DMS153 (cell line): ENCODE measurements at places on chromosomes 13 and 19.

DNA sequence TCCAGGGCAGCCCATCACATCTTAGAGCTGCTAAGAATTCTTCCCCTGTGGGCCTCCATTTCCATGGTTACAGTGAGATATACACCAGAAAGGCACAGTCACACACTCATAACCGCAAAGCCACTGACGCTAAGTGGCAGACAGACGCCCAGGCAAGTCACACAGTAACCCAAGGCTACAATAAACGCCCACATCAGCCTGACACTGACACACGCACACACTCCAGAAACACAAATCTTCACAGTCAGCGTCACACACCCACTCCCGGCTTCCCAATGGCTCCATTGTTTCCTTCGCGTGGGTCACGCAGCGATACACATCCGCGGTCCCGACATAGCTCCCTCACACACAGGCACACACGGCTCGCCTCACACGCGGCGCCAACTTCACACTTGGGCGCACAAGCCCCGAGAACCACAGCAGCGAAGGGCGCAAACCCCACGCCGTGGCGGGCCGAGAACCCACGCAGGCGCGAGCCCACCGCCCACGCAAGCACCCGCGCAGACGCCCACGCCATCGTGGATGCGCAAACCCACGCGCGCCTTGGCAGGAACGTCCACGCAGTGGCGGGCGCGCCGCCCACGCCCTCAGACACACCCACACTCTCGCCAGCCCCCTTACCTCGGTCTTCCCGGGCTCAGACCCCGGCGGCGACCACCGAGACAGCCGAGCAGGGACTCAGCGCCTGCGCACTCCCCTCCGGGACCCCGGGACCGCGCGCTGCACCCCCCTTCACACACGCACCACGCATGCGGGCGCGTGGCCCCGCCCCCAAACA, at the start of gene ZNF667:
TSS of gene ZNF667 (minus strand) at position 695 of the 778 bp plus-strand sequence. CDS start 14,975 bp downstream, outside the sequence.
- no peak for DNase-seq

DNA sequence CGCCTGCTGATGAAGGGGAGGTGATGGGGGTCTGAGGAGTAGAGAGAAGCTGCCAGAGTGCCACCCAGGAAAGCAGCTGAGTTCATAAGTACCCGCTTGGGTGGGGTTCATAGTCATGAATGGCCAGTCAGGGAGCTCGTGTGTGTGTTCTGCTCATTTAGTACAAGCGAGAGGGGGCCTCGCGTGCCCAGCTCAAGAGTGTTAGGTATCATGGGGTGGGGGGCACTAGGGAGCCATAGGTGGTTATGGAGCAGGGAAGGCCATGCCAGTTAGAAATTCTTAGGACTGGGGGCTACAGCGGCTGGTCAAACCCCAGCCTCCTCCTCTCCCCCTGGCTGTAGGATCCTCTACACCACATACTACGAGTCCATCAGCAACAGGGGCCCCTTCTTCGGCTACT, 46.8 kb downstream of the CD320 start:
- DNase-seq: no peak

DNA sequence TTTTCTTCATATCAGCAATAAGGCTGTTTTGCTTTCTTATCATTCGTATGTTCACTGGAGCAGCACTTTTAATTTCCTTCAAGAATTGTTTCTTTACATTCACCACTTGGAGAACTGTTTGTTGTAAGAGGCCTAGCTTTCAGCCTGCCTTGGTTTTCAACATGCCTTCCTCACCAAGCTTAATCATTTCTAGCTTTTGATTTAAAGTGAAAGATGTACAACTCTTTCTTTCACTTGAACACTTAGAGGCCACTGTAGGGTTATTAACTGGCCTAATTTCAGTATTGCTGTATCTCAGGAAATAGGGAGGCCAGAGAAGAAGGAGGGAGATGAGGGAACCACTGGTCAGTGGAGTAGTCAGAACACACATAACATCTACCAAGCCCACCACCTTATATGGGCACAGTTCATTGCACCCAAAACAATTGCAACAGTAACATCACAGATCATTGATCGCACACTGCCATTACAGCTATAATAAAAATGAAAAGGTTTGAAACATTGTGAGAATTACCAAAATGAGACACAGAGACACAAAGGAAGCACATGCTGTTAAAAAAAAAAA, 181.4 kb upstream of the TUBA3C start:
- DNase-seq: no peak

DNA sequence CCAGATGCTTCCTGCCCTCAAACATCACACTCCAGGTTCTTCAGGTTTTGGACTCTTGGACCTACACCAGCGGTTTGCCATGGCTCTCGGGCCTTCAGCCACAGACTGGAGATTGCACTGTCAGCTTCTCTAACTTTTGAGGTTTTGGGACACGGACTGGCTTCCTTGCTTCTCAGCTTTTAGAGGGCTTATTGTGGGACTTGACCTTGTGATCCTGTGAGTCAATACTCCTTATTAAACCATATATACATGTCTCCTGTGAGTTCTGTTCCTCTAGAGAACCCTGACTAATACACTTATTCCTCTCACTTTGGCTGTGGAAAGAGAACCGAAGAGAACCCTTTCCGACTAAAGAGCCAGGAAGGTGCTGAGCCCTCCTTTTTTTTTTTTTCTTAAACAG, 53.6 kb downstream of the LMO7 start:
- no peak for DNase-seq

- DNase-seq: no peak
Measured at GRCh38 chr19:34173193-34173956, 1.1 kb downstream of the LSM14A start.

GRCh38 chr13:35711909-35712308, 235.4 kb upstream of the MAB21L1 start:
- no peak for DNase-seq

DNA sequence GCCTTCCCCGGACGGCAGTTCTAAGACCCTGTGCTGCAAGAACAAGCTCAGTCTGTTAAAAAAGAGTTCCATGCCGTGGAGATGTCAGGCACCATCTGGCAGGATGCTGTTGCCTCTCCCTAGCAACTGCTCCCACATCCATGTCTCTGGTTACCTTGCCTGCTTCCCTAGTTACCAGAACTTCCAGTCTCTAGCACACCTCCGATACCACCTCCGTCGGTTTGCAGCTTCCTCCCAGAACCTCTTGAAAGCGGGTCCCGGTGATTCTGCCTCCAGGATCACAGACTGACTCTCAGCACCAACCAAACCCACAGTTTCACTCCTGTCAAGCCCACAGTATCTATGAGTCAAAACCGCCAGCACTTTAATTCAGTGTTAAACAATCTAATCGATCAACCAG, 55.4 kb downstream of the KCTD12 start:
- peak; percentile 47 for DNase-seq

DNA sequence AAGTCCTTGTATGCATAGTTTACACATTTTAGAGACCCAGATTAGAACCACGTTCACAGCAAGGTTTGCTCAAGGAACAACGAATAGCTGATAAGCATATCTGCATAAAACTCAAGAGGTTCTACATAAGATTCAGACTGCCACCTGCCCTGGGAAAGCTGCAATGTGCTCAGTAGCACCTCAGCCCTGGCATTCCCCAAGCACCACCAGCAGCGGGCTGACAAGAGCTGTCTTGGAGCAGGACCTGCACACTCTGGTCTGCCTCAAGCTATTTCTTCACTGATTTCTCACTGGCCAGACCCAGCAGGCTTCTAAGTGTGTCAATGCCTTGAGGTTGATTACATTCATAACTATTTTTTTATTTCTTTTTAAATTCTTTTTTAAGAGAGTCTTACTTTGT, 65.8 kb upstream of the UQCRFS1 start:
- DNase-seq: no peak

- no peak for DNase-seq
Measured at GRCh38 chr13:40981949-40982348, 37.2 kb downstream of the ELF1 start.

- DNase-seq: peak; percentile 39
Measured at GRCh38 chr13:99033814-99034213, 56.0 kb upstream of the DOCK9 start.

GRCh38 chr13:98542568-98543377, 34.1 kb downstream of the STK24 start:
- no peak for DNase-seq

GRCh38 chr19:4403005-4403761, 743 bp downstream of the CHAF1A start:
- no peak for DNase-seq

- no peak for DNase-seq
Measured at GRCh38 chr13:98506728-98507230, 70.1 kb downstream of the STK24 start.

GRCh38 chr19:30090476-30090875, 148.4 kb downstream of the URI1 start:
- DNase-seq: no peak

- no peak for DNase-seq
Measured at GRCh38 chr19:3462991-3463713, 17.2 kb downstream of the SMIM24 start.

- peak; percentile 32 for DNase-seq
Measured at GRCh38 chr13:96089749-96090239, at the start of gene HS6ST3. Gene HS6ST3 (plus strand): TSS chr13:96090107.

GRCh38 chr19:51318687-51319648, 7.5 kb downstream of the IGLON5 start:
- no peak for DNase-seq

DNA sequence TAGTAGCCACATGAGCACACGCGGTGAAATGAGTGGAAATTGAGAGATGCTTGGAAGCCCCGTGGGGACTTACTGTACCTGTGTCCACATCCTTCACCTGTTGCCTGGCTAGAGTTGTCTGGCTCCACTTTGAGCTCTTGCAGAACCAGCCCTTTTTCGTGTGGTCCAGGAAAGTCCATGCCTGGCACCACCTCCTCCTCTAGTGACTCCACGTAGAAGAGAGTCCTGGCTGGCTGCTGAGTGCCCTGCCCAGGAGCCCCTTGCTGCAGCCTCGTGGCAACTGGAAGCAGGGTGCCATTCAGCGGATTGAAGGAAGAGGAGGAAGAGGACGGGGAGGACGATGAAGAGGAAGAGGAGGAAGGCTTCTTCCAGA, 515 bp upstream of the ATXN8OS start:
- DNase-seq: no peak

GRCh38 chr13:84910423-84910822, 888.8 kb downstream of the SLITRK6 start:
- DNase-seq: no peak

DNA sequence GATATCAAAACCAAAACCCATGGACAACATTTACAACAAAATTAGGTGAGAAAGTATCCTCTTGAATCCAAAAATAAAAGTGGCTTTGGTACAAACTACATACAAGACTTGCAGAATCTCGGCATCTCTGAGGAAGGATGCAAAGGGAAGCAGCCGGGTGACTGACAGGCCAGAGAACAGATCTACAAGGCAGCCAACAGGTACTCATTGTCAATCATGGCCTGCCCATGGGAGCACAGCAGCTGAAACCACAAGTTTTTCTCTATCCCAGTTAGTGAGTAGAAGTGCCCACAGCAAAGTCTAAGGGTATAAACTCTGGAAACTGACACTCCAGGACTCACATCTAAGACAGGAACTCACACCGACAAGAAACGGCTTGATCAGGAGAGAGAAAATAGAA, 74.5 kb downstream of the TBC1D4 start:
- DNase-seq: no peak

- no peak for DNase-seq
Measured at GRCh38 chr19:13165162-13165997, 15.2 kb downstream of the IER2 start.

GRCh38 chr19:45414468-45414867, 8.0 kb downstream of the POLR1G start:
- no peak for DNase-seq

- DNase-seq: no peak
Measured at GRCh38 chr19:37970699-37971098, 63.7 kb downstream of the SIPA1L3 start.

DNA sequence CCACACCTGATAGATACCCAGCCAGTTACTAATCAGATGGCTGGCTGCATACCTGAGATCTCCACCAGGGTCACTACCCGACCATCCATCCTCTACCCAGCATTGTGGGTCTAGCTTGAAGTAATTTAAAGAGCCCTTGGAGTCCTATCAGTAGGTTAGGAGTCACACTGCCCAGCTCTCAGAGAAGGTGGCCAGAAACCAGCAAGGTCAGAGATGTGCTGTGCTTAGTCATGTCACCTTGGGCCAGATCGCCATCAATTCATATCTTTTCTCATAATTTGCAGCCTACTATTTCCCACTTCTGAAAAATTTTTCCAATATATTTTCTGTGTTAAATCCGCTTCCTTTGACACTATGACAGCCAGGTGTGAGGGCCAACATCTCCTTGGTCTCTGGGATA, 13.9 kb downstream of the SAMD4B start:
- DNase-seq: no peak

GRCh38 chr19:10222201-10222890, 8.8 kb downstream of the S1PR2 start:
- no peak for DNase-seq

GRCh38 chr13:90690458-90691080, 656.9 kb upstream of the MIR17HG start:
- no peak for DNase-seq

DNA sequence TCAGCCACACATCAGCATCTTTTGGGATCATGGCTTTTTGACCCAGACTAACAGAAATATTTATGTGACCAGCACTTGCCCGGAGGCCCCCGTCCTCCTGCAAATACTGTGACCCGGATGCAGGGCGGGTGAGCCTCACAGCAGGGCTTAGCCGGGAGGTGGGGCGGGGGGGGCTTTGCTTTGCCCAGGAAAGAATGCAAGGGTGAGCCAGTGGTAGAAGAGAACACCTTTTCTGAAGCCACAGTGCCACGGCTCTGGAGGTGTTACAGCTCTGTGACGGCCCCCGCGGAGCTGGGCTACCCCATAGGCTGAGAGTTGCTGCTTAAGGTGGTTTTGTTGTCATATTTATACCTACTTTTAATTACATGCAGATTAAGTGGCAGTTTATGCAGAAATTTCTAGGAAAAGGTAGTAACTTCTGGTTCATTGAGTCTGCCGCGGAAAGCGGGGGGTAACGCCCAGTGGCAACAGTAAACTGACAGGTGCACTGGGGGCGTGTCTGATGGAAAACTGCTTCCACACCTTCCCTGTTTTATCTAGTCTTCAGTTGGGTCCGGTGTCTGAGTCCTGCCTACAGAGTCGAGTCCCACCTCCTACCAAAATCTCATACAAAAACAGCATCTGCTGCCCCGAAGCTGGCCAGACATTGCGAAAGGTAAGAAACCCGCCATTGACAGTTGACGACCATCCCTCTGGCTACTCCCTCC, 187.9 kb downstream of the TEX29 start:
- peak; percentile 46 for DNase-seq

GRCh38 chr13:29763436-29764180, 86.8 kb downstream of the UBL3 start:
- no peak for DNase-seq

- DNase-seq: no peak
Measured at GRCh38 chr13:99339736-99340397, 32.7 kb upstream of the GPR183 start.
